ENCODE measurements at places on chromosomes 2 and 18.

GRCh38 chr2:155895016-155895415, 437.5 kb downstream of the NR4A2 start:
- no peak for DNase-seq

GRCh38 chr18:75455249-75456198, 28.0 kb upstream of the SMIM21 start:
- peak; percentile 39 for DNase-seq

GRCh38 chr18:35610089-35610488, 28.5 kb downstream of the GALNT1 start:
- DNase-seq = no peak

- no peak for DNase-seq
Observed at GRCh38 chr2:214575030-214575429, 164.2 kb downstream of the VWC2L start.

DNA sequence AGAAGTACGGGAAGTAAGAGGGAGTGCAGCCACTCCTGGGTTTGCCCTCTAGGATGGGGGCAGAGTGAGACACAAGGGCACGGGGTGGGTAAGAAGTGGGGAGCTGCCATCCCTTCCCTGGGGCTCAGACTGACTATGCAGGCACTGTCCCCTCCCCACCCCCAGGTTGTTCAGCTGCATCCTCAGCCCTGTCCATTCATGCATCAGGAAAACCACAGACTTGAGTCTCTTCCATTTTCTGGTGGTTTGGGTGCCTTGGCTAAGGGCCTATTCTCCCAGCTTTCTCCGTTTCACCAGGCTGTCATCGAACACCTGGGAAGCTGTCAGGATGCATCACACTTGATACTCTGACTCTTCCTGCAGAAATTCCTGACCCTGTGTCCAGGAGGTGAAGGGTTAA, 111.9 kb downstream of the TFCP2L1 start:
- DNase-seq = no peak

DNA sequence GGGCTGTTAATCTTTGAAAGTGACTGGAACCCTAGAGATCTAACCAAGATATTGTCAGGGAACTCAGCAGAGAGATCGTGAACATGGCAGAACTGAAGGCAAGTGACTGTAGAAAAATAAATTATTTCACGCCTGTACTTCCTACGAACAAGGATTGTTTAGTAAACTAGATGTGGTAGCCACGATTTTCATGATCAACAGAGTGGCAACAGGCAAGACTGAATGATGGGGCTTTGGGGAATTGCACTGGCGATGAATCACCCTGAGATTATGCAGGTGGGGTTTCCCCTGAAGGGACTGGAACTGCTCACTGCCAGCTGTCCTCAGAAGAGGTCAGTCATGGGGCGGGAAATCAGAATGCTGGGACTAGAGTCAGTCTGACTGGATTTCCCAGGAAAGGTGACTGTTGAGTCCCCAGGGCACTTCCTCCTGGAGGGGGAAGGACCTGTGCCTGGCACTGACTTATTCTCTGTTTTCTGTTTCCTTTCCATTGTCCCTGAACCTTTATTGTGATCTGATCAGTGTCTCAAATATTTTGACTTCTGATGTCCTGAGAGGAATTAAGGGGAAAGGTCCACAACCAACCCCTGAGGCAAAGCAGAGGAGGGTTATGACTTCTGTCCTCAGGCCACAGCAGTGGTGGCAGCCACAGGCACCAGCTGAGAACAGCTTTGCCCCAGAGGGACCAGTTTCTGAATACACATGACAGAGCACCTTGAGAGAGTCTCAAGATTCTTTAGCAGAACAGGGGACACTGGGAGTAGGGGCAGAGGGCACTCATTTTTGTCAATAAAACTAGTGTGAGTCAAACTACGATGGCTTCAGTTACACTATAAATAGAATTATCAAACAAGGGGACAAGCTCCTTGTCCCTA, 70.0 kb downstream of the NAB1 start:
- no peak for DNase-seq

DNA sequence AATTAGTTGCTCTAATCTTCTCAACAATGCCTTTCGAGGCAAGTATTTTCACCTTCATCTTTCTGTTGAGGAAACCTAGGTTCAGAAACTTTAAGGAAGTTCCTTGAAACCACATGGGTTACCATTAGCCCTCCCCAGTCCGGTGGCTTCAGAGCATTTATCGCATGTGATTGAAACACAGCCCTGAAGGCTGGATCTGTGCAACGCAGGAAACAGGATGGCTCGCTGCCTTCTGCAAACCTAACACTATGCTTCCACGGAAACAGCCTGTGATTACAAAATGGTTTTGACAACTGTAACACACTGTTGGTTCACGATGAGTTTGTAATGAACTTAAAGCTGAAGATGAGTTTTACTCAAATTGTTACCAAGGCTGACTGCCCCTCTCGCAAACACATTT, 68.5 kb downstream of the EPB41L3 start:
- no peak for DNase-seq

DNA sequence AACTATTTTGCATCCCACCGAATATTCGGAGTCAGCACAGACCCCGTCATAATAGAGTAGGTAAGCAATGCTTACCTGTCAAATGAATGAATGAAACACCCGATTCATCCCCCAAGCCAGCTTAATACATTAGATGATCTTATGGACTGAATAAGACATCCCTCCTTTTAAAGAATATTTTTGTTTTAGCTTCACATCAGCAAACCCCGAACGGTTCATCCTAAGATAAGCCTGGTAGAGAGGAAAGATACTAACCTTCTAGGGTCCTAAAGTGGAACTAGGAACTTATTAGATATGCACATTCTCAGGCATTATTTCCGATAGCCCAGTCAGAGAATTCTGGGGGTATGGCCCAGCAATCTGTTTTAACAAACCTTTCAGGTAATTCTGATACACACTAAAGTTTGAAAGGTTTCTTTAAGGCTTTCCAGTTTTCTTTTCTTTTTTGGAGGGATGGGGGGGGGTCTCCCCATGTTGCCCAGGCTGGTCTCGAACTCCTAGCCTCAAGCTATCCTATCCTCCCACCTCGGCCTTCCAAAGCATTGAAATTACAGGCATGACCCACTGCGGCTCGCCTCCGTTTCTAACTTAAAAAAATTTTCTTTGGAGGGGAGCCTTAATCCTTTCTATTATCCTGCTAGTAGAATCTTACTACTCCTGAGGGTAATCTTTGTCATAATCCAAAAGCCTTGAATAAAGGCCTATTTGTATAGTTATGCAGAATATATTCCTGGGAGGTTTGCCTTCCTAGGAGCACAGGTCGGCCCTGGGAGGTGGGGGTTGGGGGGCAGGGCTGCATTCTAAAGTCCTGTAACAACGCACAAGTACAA, 1.0 kb upstream of the ACTR3 start:
- DNase-seq = no peak

- DNase-seq = peak; percentile 0
Observed at GRCh38 chr18:64966667-64967066, 784.1 kb upstream of the CDH7 start.

DNA sequence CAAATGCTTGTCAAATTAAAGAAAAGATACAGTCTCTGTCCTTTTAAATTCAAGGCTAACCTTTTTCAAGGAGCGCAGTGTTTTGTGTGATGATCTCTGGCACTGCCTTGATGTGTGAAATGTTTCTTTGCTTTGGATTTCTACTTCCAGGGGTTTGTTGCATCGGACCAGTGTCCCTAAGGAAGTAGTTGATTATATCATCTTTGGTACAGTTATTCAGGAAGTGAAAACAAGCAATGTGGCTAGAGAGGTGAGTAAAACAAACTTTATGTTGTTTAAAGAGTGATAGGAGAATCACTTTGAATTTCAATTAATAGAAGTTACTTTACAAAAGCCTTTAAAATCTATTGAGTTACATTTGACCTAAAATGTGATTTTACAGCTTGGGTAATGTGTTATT, 28.8 kb downstream of the HADHB start:
- DNase-seq = no peak

- DNase-seq = peak; percentile 25
Observed at GRCh38 chr2:133326652-133327397, 241.4 kb downstream of the NCKAP5 start.

DNA sequence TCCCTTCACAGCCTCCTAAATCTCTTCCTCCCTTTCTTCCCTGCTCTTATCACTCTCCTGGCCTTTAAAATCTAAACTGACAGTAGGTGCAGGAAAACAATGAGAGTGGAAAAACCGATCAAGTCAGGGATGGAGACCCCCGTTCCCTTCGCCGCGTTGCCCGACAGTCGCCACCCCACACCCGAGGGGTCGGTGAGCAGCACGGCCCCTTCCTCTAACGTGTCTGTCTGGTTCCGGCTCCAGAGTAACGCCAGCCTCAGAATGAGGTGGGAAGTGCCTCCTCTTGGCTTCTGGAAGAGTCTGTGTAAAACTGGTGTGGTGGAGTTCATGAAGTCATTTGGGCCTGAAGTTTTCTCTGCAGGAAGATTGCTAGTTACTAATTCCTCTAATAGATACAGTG, 138.6 kb downstream of the NFATC1 start:
- no peak for DNase-seq

GRCh38 chr2:181648478-181649155, 8.3 kb downstream of the CERKL start:
- DNase-seq = no peak

- no peak for DNase-seq
Observed at GRCh38 chr2:46067501-46068305, 229.5 kb upstream of the EPAS1 start.

DNA sequence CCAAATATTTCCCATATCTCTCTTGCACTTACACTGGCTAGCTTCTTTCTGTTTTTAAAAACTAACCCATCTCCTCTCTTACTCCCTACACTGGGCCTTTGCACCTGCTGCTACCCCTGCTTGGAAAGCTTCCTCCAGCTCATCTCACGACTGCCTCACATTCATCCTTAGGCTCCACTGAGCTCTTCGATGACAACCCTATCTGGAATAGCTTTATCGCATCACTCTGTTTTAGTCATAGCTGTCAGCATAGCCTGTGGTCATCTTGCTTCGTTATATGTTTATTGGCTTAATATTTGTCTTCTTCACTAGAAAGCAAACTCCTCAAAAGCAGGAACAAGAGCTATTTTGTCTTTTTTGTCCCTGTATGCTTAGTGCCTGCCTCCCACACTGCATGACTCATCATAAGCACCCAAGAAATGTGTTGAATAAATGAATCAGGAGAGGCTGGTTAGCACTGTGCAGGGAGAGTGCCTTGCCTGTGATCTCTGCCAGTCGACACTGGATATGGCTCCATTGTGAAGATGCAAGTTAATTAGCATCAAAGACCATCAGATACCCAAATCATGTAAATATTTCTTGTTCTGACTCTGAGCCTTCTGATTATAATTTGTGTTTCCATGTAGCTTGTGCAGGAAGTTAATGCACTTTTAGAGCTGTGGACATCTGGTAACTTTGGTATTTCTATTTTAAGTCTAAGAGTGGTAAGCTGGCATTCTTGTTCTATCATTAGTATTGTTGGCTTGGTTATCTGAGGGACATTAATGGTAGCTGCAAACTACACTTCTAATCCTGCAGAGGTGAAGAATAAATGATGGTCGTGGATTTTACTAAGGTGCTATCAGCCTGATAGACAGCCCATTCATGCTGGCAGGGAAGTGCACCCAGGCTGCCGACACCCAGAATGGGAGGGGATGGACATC, 10.3 kb upstream of the DYTN start:
- DNase-seq = no peak

DNA sequence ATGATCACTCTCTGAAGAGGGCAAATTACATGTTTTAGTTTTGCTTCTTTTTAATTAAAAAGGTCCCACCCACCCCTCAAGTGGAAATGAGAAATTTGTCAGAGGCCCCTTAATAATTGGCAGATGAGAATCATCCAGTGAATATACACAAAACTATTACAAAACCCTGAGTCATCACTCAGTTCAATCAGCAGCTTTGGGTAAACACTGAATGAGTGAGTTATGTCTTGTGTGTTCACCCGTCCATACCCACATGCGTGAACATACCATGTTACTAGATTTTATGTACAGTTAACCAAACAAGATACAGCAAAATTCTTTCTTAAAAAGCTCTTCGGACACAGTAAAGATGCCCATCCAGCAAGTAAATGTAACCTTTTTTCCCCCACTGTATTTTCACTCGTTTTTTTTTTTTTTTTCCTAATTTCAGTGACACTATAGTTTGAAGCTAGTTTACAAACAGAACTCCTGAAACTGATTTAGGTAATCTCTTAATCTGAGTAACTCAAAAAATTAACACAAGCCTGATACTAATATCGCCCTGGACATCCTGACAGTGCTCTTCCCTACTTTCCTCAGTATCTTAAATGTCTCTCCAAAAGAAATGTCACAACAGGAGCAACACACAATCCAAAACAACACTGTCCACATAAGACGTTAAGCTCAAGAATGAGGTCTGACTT, 1.4 kb downstream of the PSME4 start:
- DNase-seq = peak; percentile 79

- DNase-seq = no peak
Observed at GRCh38 chr2:126723281-126723815, 67.4 kb downstream of the GYPC start.

DNA sequence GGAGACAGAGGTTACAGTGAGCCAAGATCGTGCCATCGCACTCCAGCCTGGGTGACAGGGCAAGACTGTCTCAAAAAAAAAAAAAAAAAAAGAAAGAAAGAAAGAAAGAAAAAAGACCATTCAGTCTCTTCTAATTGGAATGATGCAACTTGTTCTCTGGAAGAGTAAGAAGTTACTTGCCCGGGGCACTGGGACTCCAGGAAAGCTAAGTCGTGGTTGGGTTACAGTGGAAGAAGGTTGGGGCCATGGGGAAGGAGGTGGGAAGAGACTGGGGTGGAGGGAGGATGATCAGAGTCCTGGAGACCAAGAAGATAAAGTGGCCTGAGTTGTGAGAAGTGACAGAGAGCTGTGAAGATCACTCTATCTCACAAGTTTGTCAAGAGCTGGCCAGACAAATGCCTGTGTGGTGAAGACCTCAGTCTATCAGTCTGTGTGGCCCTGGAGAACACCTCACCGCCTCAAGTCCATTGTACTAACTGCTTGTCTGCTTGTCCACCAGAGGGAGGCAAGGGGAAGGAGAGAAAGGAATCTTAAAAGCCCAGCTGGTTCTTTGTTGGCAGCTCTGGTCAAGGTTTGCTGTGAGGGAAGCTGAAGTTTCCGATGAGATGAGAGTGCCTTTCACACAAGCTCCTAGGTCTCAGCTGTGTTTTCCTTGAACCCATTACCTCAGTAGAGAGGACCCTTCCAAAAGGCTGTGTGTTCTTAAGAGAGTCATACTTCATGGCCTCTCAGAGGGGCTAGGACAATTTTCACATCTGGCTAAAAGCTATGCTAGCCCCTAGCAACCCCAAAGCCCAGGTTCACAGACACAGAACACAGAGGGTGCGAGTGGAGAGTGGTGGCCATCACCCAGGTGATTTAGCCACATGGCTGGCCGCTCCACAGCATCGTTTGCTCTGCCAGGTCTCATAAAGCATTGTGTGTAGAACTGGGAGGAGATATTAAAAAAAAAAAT, 72.0 kb upstream of the TMEM178A start:
- DNase-seq = peak; percentile 43

- DNase-seq = peak; percentile 76
Observed at GRCh38 chr2:197191177-197191939, 119.2 kb downstream of the ANKRD44 start.

- no peak for DNase-seq
Observed at GRCh38 chr2:123080331-123080730, 944.8 kb upstream of the CNTNAP5 start.

GRCh38 chr18:2091937-2092336, 479.4 kb downstream of the METTL4 start:
- DNase-seq = no peak

- peak; percentile 22 for DNase-seq
Observed at GRCh38 chr2:37881397-37881796, 43.7 kb upstream of the RMDN2 start.

Data from NCI-H1417 (cell line).